ENCODE measurements at places on chromosomes 4 and X. TPM values are rescaled to one million over a fixed set of nuclear protein-coding genes. Genes with fewer than 3 reads are reported as not detected.

Gene SSX1
- total RNA-seq: not detected

Gene MAOB
- 0.25 TPM for total RNA-seq

Gene DHRSX
- total RNA-seq: 43.4 TPM

Gene DMP1
- total RNA-seq: not detected

Gene PAQR3
- total RNA-seq: 11.7 TPM

Gene LRCH2
- 0.03 TPM for total RNA-seq

Gene XAGE1A
- total RNA-seq: not detected

Gene TCEAL7
- not detected for total RNA-seq

Gene CCDC120
- total RNA-seq: 3.2 TPM

Gene CFAP47
- total RNA-seq: not detected

Gene POLN
- 0.70 TPM for total RNA-seq

Gene CXCL8
- 11.2 TPM for total RNA-seq

Gene SLC4A4
- total RNA-seq: 1.2 TPM

Gene PARM1
- 0.40 TPM for total RNA-seq

Gene ITM2A
- total RNA-seq: not detected
